Stomach (tissue), 19 donors: ENCODE measurements at places on chromosomes 5 and 9. TPM values are rescaled to one million over a fixed set of nuclear protein-coding genes. Genes with fewer than 3 reads are reported as not detected.

NMUR2 gene
- not detected for total RNA-seq

CCDC192 gene
- not detected for total RNA-seq

AJM1 gene
- 37.4 TPM for total RNA-seq

TPPP gene
- total RNA-seq: 11.0 TPM

CDH10 gene
- not detected for total RNA-seq

FBXW11 gene
- 101 TPM for total RNA-seq

ADGRD2 gene
- not detected for total RNA-seq
